ENCODE measurements at places on chromosomes 5 and 9.

GRCh38 chr5:114857941-114858551 is 311.7 kb downstream of the TRIM36 start:
- DNase-seq, result no peak

DNA sequence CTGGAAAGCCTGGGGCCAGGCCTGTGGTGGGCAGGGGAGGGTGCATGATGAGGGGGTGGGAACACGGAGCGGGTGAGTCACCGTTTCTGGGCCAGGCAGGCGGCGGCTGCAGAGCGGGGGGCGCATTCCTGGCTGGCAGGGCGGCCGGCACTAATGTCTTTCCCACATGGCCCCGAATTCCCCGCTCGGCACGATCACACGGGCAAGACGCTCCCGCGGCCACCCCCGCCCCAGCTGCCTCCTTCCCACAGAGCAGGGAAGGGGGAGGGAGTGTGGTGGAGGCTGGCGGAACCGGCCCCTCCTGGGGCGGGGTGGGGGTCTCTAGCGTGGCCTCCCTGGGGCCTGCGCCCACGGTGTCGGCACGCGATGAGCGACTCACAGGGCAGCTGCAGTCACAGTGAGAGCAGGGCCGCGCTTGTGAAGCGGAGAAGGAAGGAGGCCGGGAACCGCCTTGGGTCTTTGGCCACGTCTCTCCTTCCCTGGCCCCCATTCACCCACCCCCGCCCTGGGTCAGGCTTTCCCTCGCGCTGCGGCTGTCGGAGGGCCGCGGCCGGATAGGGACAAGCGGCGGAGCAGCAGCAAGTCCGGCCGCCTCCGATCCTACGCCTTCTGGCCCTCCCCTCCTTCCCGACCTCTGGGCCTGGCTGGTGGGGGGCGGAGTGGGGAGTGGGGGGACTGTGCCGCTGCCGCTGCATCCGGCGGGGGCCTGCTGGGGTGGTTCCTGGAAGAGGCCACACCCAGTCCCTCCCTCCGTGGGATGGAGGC is 48.9 kb downstream of the CXXC5 start:
- peak; percentile 29 for DNase-seq

DNA sequence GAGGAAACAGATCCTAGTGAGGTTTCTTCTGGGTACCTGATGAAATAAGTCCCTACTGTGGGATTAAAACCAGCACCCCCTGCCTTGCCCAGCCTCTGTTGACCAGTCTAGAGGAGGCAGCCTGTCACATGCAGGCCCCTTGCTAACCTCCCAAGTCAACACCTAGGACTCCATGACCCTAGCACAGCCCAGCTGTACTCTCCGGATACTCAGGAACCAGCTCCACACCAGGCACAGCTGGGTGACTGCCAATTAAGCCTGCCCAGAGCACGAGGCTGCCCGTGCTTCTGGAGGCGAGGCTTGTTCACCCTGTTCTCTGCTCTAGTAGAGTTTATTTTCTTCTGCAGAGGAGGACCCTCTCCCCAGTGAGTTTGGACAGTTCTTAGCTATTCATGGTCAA is 92.5 kb downstream of the SNX24 start:
- no peak for DNase-seq

DNA sequence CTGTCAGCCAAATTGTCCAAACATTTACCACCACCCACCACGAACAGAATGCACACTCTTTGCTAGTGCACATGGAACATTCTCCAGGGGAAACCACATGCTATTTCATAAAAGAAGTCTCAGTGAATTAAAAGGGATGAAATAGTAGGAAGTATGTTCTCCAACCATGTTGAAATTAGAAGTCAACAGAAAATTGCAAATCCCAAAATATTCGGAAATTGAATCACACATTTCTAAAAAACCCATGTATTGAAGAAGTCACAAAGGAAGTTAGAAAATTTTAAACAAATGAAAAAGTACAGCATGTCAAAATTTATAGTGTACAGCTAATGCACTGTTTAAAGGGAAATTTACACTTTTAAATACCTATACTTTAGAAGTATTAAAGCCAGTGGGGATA is 50.8 kb downstream of the TGFBR1 start:
- no peak for DNase-seq

GRCh38 chr5:150082374-150082773 is 4.0 kb downstream of the CSF1R start:
- DNase-seq, result no peak

- DNase-seq, result no peak
These were observed 2.2 kb upstream of the PBX3 start for GRCh38 chr9:125745018-125745417.

GRCh38 chr5:54774281-54775170 is 210.9 kb downstream of the ESM1 start:
- DNase-seq, result no peak

- DNase-seq, result no peak
These were observed 375.7 kb upstream of the CDH9 start for GRCh38 chr5:27414099-27414498.

DNA sequence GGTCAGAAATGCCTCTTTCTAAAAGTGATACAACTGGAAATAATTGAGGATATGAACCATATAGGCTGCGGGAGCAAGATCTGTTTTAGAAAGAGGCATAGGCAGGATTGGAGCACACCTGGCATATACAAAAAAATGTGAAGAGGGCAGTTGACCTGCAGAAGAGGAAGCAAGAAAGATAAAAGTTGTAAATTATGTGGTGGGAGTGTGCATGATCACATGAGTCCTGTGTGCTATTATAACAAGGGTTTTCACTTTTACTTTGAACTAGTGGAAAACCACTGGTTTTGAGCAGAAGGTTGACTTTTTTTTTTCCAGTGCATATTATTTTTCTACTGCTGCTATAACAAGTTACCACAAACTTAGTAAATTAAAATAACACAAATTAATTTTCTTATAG is 489.3 kb downstream of the ANXA1 start:
- DNase-seq, result no peak

DNA sequence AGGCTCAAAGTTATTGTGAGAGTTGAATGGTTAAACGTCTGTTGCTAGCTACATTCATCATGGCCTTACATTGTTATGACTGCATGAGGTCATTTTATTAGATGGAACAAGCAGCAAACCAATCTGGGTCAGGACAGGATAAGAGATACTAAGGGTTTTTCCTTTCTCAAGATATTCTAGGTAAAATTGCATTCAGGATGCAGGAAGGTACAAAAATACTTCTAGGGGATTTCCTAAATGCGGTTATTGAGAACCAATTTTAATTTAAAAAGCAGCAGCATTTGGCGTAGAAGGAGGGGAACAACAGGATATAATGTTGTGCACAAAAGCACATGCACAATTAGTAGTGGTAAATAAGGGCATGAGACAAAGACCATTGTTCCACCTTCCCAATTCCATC is 39.2 kb upstream of the LURAP1L start:
- DNase-seq, result no peak

DNA sequence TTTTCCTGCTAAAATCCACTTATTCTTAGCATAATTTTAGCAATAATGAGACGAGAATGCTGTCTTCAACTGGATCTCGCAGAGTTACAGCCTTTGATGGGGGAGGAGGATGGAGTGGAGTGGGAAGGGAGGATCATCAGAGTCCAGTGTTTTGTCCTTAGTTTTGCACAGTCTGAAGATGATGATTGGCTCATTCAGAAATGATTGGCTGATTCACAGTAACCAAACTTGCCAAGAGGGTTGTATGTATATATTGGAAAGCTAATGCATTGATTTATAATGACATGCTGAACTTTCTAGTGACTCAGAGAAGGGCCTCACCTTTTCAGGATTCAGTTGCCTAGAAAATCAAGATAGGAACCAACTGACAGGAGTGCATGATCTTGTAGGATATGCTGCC is 448.0 kb downstream of the CCDC171 start:
- DNase-seq, result no peak

DNA sequence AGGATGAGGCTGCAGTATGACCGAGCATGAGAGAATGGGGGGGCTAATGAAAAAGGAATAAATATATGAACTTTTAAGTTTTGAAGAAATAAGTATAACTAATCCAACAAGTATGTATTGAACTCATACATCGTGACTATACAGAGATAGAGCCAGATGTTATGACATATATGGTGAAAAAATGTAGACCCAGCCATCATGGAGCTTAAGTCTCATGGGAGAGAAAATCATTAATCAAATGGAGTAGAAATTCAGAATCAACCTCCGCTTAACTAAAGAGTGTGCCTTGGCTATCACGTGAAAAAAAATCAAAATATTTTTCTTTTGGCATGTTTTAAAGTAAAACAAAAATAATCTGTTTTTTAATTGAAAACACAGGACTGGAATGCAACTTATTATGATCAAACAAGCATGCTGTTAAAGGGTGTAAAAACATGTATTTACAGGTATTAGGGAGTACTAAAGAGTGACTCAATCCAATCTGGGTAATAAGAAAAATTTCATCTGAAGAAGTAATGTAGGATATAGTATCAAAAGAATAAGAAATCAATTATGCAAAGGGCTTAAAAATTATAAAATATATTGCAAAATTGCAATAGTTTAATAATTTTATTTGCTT is 868.5 kb upstream of the NUDT12 start:
- DNase-seq, result no peak

GRCh38 chr9:20815923-20816703 is 132.1 kb downstream of the FOCAD start:
- DNase-seq, result no peak

DNA sequence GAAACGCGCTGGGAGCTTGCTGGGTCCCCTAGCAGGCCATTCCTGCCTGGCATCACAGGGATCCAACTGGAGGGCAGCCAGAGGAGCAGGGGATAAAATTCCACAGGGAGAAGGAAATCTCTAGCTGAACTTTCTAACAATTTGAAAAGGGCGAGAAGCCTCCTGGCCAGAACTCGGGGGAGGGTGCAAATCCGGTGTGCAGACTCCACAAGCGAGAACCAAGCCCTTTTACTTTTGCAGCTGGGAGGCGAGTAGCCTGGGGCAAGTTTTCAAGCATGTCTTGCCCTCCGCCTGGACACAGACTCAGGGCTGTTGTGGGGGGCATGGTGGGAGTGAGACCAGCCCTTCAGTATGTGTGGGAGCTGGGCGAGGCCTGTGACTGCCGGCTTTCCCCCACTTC is 14.3 kb upstream of the POU5F2 start:
- no peak for DNase-seq

GRCh38 chr5:115068239-115069086 is 101.2 kb downstream of the TRIM36 start:
- DNase-seq, result peak; percentile 2

GRCh38 chr5:179232091-179232735 is 113.0 kb downstream of the ADAMTS2 start:
- no peak for DNase-seq

DNA sequence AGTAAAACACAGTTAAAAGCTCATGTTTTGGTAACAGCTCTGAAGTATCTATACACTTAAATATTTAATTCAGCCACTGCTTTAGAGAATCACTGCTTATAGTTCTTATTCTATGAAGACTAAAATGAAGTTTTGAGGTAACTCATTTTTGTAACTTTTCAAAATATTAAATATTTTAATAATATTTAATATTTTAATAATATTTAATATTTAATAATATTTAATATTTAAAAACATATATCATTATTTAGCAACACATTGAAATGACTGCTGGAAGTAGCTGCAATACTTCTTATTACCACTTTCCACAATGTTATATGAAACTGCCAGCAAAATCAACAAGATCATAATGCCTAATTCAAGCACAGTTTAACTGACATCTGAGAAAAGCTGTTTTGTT is 18.7 kb upstream of the GCNT4 start:
- DNase-seq, result no peak

DNA sequence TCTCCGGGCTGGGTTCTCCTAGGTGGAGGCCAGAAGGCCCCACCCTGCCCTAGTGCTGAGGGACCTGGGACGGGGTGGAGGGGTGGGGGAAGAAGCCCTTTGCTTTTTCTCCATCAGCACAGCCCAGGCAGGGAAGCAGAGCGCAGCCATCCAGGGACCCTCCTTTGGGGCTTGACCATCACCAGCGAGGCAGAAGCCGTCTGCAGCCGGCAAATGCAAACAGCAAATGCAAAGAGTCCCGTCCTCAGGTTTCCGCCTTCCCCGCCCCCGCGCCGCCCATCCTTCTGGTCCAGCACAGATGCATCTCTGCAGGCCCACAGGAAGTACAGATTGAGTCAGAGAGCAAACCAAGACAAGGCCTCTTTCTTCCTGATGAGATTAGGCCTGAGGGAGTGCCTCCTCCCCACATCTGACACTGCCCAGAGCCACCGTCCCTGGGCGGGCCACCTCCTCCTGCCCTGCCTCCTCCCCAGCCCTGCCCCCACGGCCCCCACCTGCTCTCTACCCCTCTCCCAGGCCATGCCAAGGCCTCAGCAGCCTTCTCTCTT is 23.4 kb downstream of the CORO2A start:
- peak; percentile 32 for DNase-seq

Data from stimulated activated CD4-positive, alpha-beta T cell treated with anti-CD3 and anti-CD28 coated beads, Interleukin-4, amount 100 ng/mL, for 1 hour (primary cell).